ENCODE measurements at places on chromosomes 13 and 19.

GRCh38 chr19:1501200-1501595 is 10.2 kb downstream of the REEP6 start:
- DNase-seq, result no peak

DNA sequence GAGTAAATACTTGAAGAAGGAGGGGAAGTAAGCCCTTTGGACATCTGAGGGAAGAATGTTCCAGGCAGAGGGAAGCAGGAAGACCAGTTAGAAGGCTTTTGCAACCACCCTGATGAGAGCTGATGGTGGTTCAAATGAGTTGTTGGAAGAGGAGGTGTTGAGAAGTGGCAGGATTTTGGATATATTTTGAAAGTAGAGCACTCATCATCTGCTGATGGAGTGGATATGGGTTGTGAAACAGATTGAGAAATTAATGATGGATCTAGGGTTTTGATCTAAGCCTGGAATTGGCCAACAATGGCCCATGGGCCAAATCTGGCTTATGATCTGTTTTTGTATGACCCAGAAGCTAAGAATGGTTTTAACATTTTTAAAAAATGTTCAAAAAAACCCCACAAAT is 230.7 kb downstream of the NDFIP2 start:
- no peak for DNase-seq

DNA sequence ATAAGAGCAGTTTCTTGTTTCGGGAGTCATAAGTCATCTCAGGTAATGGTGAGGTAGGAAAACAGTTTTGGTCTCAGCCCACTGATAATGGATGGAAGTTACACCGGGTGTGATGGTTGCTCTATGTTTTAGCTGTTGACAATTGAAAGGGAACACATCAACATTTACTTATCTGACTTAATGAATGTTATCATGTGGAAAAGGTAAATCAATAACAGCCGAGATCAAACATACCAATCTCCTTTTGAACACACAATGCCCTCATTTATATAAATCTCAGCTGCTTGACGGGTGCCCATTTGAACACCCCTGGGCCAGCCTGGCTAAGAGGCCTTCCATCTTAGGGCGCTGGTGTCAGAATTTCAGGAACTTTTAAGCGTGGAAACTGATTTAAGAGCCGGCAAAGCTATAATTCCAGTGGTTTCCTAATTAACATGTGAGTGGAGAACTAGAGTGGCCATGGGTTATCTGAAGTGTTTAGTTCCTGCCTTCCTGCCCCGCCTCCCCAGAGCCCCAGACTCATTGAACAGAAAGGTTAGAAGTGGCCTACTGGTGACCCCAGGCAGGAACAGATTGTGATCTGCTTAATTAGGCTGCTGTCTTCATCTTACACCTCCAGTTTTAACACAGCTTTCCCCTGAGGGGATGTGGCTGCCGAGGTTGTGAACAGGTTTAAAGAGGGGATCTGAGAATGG is 572.7 kb downstream of the FGF9 start:
- DNase-seq, result no peak

- DNase-seq, result no peak
Measured at GRCh38 chr13:101965096-101965495, 436.8 kb downstream of the FGF14 start.

- DNase-seq, result no peak
Measured at GRCh38 chr19:11384778-11385129, 640 bp upstream of the EPOR start.

Data from stimulated activated CD4-positive, alpha-beta T cell treated with anti-CD3 and anti-CD28 coated beads, Interleukin-1b, Interleukin-23, amount 100 ng/mL, for 24 hours (primary cell).